ENCODE measurements at places on chromosomes 5 and 9.

GRCh38 chr9:18428661-18429060, 45.3 kb upstream of the ADAMTSL1 start:
- DNase-seq, result no peak

DNA sequence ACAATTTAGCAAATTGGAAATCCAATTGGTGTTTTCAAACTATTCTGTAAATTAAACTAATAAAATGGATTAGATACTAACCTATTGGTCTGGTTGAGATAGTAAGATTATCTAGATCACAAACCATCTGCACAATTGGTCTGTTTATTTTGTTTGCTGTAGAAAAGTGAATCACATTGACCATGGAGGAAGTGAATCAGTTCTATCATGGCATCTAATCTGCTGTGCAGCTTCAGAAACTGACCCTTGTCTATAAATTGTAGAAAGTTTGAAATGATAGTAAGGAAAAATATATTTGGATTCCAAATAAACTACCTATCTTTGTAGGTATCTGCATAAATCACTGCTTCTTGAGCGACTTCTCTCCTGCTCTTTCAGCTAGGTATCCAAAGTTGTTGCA, 1865.4 kb downstream of the MAT2B start:
- DNase-seq, result no peak

DNA sequence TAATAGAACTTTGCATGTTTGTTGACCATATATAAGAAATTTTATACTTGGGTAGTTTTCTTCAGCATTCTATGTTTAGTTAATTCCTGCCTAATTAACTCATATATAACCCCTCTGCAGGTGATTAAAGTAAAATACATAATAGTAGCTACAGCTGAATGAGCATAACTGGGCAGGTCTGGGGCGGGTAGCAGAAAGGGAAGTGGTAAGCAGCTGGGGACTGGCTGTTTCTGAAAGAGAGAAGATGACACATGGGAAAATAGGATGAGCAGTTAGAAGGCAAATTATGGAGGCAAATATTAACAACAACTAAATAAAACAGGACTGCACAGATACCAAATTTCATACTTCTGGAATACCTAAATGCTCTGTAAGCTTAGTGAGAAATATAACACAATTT, 128.1 kb downstream of the CPLANE1 start:
- DNase-seq, result no peak

- DNase-seq, result no peak
Measured at GRCh38 chr5:31916327-31916726, 257.8 kb downstream of the GOLPH3 start.

DNA sequence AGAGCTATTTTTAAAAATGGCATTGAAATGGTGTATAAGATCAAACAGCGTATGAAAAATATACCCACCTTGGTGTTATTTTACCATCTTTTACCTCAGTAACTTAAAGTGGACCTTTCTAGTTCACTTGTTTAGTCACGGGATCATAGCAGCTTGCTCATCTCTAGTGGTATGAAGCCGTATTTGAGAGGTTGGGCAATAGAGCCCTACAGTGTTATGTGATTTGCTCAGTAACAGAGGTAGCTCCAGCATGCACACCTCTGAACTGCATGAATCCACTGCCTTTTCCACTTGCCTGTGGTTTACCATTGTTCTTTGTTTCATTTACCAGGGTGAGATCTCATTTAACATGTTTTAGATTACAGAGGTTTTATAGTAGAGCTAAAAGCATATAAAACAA, 134.4 kb downstream of the ATG10 start:
- DNase-seq, result no peak

- DNase-seq, result no peak
Measured at GRCh38 chr9:4732890-4733289, 8.1 kb downstream of the AK3 start.

- no peak for DNase-seq
Measured at GRCh38 chr5:10151656-10152055, 98.0 kb downstream of the ATPSCKMT start.

DNA sequence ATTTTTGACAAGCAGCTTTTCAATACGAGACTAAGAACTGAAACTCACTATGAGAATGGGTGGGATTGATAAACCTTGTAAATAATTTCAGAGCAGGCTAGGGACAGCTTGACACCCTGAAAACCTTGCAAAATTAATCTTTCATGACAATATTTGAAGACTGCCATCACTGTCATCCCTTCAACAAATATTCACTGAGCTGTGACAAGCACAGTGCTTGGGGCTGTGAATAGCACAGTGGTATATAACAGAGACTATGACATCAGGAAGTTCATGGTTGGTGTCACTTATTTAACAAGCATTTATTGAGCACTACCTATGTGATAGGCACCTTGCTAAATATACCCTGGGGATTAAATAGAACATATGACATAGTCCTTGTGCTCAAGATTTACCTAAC, 741.0 kb upstream of the RIOK2 start:
- DNase-seq, result no peak

DNA sequence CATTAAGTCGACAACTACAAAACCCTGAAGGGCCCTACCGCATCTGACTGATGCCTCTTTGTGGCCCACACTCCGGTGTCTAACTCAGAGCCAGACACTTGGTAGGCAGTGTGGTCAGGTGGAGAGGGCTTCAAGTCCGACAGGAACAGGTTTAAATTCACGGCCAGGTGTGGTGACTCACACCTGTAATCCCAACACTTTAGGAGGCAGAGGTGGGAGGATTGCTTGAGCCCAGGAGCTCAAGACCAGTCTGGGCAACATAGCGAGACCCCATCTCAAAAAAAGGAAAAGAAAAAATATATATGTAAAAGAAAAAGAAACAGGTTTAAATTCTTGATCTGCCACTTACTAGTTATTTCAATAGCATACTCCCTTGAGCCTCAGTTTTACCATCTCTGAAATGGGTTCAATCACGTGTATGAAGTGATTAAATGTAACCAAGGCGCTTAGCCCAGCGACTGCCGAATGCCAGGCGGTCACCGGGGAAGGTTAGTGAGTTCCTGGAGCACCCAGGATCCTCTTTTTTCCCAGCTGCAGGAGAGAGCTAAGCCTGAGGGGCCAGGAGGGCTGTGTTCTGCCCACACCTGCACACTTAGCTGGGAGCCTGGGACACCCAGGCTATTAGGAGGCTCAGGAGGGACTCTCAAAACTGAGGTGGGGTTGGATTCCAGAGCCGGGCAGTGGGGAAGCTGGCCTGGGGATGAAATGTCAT, 943 bp downstream of the CLTB start:
- no peak for DNase-seq

DNA sequence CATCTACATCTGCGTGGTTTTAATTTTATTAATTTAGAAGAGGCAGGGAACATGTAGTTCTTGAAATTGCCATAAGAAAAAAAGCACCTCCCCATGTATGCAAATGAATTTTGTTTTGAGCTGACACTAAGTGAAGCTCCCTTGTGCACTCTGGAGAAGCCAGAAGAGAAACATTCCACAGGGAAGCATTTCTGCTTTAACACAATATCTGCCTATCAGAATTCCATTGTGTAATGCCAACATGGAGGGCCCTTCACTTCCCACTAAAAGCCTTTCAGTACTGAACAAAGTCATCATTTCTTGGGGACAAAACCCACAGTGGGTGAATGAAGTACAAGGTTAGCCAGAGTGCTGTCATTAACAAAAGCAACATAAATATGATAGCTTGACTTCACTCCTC, 59.7 kb downstream of the PRELID2 start:
- DNase-seq, result no peak

DNA sequence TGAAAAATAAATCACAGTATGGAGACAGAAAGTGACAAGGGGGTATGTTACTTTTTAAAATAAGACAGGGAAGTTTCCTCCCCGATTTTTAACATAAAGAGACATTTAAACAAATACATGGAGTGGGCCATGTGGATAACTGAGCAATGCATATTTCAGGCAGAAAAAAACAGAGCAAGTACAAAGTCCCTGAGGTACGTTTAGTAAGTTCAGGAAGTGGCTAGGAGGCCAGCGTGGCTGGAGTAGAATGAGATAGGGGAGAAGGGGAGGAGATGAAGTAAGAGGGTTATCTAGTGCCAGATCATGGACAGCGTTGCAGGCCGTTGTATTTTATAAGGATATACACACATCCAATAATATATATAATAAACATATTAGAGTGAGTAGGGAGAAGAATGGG, 84.2 kb upstream of the ELL2 start:
- DNase-seq, result no peak

- no peak for DNase-seq
Measured at GRCh38 chr9:109238125-109238524, 71.1 kb upstream of the FRRS1L start.

GRCh38 chr9:101727612-101728524, 10.6 kb downstream of the GRIN3A start:
- no peak for DNase-seq

- no peak for DNase-seq
Measured at GRCh38 chr5:6497262-6497661, 48.6 kb downstream of the UBE2QL1 start.

- DNase-seq, result no peak
Measured at GRCh38 chr5:81426359-81427030, 32.6 kb upstream of the ACOT12 start.

DNA sequence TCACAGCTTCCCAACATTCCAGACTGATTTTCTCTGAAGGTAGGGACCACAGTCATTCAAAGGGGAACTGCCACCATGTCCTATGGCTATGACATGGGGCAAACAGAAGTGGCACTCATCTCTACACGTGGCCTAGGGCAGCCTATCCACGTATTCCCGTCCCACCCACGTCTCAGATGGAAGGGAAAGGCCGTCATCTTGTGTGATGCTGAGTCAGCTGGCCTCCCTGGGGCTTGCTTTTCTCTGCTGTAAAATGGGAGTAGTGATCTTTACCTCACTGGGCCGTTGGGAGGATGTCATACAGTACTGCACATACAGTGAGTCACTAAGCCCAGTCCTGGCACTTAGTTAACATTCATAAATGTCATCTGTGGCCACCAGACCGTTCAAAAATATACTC, 72.3 kb downstream of the RAPGEF1 start:
- DNase-seq, result peak; percentile 45

Data from stimulated activated CD4-positive, alpha-beta T cell treated with anti-CD3 and anti-CD28 coated beads, Interleukin-12 subunit alpha, Interleukin-12 subunit beta, amount 100 ng/mL, for 4 hours (primary cell).